ENCODE measurements at places on chromosomes 11 and 22. TPM values are rescaled to one million over a fixed set of nuclear protein-coding genes. Genes with fewer than 3 reads are reported as not detected.

REXO2 gene
- 61.5 TPM for total RNA-seq

DNA sequence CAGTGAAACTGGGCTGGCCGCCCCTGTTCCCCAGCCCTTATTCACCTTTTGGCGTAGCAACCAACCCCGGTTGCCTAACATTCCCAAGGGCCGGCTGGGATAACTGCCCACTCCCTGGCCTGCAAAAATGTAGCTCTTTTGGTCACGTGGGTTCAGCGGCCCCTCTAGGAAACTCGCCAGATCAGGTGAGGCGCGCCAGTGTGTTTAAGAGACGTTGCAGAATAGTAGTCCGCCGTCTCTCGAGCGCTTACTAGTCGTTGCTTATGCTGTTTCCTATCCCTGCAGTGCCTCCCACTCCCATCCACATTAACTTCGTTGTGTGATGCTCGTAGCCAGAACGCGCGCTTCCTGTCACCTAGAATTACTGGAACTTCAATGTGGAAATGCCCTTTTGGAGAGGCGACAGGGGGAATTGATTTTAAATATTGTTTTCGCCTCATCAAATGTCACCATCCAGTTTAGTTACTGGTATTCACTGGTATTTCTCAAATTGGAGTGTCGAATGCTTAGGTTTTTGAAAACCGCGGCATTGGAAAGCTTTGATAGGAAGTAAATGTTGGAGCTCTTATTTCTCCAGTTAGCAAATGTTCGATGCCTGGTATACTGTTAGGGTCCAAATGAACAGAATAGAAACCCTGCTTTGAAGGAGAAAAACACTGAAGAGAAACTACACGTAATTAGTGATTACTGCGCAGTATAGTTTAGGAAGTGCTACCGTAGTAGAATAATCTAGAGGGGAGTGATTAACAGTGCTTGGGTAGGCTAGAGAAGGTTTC, 823 bp downstream of the CEP57 start:
- peak; percentile 79 for DNase-seq

GRCh38 chr11:10323793-10324170, 18.9 kb downstream of the ADM start:
- DNase-seq = no peak

DNA sequence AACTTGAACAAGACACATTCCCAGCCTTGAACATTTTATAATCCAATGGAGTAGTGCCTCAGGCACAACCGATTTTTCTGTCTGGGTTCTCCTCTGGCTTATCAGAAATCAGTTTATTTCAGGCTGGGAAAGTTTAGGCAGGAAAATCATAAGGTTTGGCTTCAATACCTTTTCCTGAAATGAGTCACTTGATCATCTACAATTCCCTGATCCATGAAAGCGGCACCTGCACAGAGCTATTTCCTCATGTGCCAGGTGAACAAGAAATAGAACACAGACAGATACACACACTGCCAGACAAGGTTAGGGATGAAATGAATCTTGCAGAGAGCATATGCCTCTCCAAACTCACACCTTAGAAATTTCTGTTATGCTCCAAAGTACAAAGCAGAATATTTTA, 106.7 kb upstream of the OR9G4 start:
- peak; percentile 42 for DNase-seq

- DNase-seq = no peak
Observed at GRCh38 chr11:82810738-82811137, 77.1 kb upstream of the FAM181B start.

DNA sequence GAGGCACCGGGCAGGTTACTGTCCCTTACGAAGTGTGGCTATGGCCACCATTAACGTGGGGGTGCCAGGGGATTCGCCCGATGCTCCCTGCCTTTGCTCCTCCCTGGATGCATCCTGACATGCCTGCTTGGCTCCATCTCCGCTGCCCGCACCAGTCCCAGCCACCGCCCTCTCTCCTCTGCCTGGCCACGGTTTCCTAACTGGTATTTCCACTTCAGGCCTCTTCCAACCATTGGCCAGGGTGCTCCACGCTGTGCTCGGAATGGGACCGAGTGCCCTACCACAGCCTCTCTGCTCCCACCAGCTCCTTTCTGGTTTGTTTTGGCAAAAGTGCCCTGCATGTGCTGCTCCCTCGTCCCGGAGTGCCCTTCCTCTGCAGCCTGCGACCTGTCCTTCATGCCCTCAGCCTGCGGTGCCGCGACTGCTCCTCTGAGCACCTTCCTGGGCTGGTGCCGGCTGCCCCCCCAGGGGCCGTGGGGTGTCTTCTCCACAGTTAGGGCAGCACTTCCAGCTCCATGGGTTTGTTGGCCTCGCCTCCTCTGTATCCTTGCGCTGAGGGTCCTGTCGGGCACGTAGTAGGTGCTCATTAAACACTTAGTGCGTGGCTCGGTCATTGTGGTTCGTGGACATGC, 12.6 kb upstream of the GRAMD4 start:
- no peak for DNase-seq

TRPC6 gene
- total RNA-seq = 1.5 TPM

GRCh38 chr11:106708348-106708747, 309.9 kb downstream of the GUCY1A2 start:
- DNase-seq = no peak

ARVCF gene
- 44.3 TPM for total RNA-seq

- DNase-seq = no peak
Observed at GRCh38 chr11:79077702-79078330, 363.0 kb downstream of the TENM4 start.

GRCh38 chr11:79937676-79938334, 497.0 kb upstream of the TENM4 start:
- DNase-seq = no peak

EP300 gene
- 69.3 TPM for total RNA-seq

RCOR2 gene
- total RNA-seq = 2.7 TPM

LAMTOR1 gene
- 81.7 TPM for total RNA-seq

DNA sequence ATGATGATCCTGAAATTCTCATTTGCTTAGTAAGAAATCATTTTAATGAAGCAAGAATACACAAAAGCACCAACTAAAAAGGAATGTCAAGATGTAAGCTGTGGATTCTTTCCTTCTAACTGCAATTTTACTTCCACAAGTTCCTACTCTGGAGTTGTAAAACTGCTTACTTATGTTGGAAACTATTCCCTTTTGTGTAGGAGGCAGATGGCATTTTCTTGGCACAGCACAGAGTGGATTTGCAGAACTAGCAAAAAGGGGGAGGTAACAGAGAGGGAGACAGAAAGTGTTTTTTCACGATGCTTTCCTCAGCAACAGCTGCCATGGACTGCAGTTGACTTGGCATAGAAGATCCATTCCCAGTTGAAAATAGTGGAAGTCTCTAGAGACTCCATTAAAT, 1112.0 kb upstream of the RAG2 start:
- DNase-seq = no peak

- DNase-seq = no peak
Observed at GRCh38 chr11:70566768-70567530, 168.6 kb downstream of the CTTN start.

DNA sequence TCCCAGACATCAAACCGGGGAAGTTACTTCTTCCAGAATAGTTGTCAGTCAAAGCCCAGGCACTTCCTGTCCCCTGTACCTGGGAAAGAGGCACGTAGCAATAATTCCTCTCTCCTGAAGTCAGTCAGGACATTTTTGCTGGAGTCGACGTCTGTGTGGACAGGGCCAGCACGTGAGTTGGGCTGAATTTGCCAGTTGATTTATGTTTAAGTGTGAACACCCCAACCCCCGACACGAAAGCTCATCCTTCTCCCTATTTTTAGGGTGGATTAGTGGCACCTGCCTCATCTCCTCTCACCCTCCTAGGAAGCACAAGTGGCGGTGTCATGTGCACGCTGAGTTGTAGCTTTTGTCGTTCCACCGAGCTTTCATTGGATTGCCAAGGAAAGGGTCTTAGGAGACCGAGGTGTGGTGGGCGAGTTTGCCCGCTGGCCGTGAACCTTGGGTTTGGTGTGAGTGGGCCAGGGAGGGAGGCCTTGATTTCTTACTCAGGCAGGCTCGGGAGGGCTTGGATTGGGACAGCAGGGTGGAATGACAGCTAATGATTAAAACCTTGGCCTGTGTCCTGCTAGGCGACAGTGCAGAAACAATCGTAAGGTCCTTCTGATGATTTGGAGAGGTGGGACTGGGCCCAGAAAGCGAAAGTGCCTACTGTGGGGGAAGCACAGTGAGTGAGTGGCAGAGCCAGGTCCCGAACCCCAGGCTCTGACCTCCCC, 87.0 kb upstream of the CRYBB3 start:
- no peak for DNase-seq

DNA sequence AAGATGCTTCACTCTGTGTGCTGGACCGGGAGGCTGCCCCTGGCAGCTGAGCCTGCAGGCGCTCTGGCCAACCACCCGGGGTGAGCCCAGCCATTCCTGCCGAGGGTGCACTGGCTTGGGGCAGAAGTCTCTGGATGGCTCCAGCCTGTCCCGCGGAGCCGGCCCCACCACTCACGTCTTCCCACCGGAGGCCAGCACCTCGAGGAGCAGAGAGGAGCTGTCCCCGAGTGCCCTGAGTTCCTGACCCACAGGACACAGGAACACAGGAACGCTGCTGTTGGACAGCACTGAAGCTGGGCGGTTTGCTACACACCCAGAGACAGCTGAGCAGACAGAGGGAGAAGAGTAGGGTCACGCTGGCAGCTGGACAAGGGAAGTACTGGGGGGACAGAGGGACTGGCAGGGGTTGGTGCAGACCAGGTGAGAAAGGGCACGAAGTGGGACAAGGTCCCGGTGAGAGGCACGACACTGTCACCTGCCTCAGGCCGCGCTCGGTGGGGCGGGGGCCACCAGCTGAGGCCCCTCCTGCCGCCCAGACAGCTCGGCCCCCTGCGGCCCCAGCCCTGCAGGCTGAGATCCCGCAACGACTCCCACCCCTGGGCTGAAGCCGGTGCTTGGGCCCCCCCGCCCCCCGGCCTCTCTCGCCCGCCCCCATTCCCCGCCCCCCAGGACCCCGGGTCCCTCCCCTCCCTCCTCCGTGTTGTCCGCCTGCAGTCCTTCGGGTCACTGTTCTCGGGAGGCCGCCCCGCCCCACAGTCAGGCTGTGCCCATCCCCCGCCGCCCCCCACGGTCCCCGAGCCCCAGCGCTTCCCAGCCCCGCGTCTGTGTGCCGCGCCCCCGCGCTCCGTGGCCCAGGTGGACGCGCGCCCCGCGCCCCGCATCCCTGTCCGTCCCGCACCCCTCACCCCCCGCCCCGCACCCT, 624 bp upstream of the B4GALNT4 start:
- no peak for DNase-seq

DNA sequence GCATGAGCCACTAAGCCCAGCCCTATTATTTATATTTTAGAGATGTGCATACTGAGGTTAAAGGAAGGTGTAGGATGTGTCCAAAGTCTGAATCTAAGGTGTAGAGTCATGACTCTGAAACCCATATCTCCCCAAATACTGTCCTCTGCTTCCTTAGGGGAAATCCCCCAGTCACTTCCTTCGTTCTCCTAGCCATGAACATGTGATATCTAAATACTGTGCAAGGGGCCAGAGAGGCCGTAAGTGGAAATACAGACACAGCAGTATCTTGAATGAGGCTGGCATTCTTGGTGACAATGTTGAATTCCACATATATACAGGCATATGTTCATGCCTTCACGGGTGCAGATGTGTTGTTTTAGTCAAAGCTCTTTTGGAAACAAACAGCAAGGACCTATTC, 21.3 kb upstream of the PATZ1 start:
- no peak for DNase-seq

DNA sequence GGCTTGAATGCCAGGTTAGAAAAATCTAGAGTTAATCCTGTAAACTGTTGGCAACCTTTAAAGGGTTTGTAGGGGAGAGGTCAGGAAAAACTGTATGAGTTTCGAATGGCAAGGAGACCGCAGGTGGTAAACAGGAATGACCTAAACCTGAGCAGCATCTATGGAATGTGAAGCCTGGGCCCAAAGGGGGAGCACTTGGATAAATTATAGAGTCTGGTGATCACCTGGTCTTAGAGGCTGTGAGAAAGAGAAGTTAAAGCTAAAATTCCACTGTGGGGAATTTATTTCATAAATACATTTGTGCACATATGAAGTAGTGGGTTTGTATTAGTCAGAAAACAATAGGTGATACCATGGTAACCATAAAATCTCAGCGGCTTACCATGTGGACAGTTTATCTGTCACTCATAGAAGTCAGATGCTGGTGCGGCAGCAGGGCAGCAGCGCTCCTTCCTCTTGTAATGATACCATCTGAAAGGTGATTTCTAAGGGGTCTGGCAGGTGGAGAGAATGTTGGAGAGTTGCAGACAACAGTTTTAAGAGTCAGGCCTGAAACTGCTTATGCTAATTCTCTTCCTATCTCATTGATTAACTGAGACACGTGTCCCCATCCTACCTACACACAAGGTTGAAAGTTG, 1104.4 kb upstream of the CCDC90B start:
- no peak for DNase-seq

DNA sequence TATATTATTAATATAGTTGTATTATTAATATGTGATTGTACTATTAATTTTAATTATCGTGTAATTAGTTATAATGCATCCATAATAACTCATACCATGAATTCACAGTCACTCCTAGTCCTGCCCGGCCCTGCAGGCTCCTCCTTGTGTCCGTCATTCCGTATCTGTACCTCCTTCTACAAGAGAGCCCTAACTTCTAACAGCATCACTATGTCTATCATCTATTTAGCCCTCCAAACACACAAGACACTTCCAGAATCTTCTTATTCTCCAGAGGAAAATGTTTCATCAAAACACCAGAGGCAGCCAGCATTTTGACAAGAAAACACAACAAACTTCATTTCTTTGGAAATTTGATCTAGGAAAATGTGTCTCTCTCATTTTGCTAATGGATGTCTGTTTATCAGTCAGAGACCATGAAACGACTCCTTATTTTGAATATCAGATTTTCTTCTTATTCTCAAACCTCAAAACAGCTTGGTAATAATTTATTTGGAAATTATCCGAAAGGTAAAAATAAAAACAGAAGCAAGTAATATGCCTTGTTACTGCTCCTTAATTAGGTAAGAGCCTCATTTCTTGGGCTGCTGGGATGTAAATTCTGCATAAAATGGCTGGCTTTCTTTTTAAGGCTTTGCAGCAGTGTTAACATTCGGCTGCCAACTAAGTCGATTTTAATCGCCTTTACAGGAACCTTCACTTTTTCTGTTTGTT, 23.1 kb upstream of the SEPTIN5 start:
- no peak for DNase-seq

FAM181B gene
- 0.81 TPM for total RNA-seq

DNA sequence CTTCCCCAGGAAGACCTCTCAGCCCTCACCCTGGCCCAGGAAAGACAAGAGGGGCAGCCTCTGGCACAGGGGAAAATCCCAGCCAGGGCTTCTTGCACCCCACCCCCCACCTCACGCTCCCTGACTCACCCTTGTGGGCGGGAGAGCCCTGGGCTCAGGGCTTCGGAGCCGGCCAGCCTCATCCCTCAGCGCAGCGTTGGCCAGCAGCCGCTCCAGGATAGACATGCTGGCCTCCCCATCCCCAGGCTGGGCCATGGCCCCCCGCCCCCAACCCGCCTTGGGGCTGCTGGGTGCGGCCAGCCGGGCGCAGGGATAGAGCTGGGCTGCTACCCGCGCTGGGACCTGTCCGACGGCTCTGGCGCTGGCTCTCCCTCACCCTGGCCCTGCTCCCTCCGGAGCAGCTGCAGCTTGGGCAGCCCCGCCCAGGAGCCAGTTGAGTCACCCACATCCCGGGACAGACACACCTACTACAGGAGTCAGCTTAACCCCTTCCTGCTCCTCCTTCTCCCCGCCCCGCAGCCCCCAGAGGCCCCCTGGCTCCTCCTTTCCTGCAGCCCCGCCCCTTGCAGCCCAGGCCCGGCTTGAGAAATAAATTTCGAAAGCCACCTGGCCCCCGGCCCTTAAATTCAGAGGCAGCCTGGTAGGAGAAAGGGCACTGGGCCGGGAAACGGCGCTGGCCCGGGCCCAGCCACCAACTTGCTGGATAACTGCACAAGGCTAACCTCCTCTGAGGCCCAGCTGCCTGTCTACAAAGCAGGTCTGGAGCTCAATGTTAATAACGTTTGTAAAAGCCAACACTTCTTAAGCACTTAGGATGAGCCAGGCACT, 13.4 kb downstream of the TNKS1BP1 start:
- peak; percentile 93 for DNase-seq
